ENCODE measurements at places on chromosomes 12 and 14.

DNA sequence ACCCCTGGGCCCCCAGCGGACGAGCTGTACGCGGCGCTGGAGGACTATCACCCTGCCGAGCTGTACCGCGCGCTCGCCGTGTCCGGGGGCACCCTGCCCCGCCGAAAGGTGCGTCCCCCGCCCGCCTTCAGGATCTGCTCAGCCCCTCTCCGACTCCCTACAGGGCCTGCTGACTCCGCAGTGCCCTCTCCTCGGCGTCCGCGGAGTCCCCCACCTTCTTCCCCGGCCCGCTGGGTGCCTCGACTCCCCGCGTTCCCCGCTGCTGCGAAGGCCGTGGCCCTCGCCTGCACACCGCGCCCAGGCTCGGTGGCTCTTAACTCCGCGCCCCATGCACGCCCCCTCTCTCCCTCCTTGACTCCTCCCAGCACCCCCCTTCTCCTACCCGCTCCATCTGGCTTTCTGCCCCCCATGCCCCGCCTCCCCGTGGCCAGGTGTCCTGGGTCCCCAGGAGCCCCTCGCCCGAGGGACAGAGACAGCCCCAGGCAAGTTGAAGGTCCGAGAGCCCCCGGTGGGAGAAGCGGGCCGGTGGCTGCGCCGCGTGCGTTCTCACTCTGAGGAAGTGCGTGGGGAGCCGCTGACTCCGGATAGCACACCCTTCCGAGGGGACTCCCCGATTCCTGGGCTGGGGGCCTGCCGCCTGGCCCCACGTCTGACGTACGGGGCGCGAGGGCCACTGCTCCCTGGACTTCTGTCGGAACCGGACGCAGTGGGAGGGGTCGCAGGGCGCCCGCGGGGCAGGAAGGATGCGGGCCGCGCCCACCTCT is 594 bp downstream of the TAMALIN start:
- DNase-seq, result peak; percentile 67

GRCh38 chr14:28902930-28903329 is 136.3 kb downstream of the FOXG1 start:
- DNase-seq, result no peak

GRCh38 chr12:112331886-112332285 is 50.3 kb downstream of the HECTD4 start:
- DNase-seq, result no peak

DNA sequence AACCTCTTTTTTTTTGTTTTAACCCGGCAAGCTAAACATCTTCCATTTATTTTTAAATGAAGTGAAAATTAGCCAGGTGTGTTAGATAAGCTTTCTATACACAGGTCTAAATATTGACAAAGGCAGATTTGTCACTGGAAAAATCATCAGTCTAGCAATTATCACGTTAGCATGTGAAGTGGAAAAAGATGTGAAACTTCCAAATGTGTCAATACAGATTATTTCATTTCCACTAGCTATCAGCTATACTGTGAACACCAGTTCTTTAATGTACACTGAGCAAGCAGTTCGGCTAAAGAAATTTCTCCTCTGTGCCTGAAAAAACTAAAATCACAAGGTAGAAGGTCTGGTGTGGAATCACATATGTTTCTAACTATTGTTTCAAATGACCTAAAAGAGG is 96.6 kb upstream of the G2E3 start:
- no peak for DNase-seq

Measured in uterus (tissue), 4 donors.